AML-193 (cell line): ENCODE measurements at places on chromosomes 16 and 17.
A peak's percentile ranks its signal among the peaks of the same experiment; 100 is the strongest.

- no peak for DNase-seq
Observed at GRCh38 chr16:17777408-17777863, 306.7 kb upstream of the XYLT1 start.

DNA sequence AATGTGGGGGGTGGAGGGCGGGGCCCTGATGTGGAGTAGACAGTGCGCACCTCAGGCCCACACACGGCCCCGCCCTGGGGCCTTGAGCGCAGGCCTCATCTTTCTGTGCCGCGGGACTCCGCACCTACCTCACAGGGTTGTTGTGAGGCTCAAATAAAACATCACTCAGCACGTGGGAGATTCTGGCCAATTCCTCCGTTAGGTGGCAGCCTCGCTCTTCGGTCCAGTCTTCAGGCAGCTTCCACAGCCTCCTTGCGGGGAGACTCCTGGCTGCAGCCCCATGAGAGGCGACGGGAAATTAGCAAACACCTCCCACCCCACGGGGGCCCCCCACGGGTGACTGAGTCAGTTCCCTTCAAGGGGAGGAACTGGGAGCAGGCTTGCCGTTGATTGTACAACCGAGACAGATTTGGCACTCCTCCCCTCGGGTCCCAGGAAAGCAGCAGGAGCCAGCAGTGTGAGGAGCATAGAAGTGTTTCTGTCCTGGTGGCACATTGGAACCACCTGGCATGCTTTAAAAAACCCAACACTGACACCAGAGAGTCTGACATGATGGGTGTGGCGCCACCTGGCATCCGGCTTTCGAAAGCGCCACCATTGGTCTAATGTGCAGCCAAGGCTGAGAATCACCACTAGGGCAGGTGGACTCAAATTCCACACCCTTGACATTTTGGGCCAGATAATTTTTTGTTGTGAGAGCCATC is 7.6 kb downstream of the MRM1 start:
- peak; percentile 35 for DNase-seq

DNA sequence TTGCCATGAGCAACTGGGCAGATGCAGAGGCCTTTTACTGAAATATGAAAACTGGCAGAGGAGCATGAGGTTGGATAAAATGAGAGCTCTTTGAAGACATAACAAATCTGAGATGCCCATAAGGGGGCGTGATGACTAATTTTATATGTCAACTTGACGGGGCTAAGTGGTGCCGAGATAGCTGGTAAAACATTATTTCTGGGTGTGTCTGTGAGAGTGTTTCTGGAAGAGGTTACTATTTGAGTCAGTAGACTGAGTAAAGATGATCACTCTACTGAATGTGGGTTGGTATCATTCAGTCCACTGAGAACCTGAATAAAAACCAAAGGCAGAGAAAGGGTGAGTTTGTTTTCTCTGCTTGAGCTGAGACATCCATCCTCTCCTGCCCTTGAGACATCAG is 454.2 kb downstream of the NPIPA7 start:
- no peak for DNase-seq

GRCh38 chr17:83124871-83125514 is 45.6 kb downstream of the METRNL start:
- DNase-seq: no peak

- no peak for DNase-seq
Observed at GRCh38 chr17:61534414-61534813, 56.6 kb downstream of the NACA2 start.

- no peak for DNase-seq
Observed at GRCh38 chr17:30405161-30405560, 26.4 kb downstream of the CPD start.

DNA sequence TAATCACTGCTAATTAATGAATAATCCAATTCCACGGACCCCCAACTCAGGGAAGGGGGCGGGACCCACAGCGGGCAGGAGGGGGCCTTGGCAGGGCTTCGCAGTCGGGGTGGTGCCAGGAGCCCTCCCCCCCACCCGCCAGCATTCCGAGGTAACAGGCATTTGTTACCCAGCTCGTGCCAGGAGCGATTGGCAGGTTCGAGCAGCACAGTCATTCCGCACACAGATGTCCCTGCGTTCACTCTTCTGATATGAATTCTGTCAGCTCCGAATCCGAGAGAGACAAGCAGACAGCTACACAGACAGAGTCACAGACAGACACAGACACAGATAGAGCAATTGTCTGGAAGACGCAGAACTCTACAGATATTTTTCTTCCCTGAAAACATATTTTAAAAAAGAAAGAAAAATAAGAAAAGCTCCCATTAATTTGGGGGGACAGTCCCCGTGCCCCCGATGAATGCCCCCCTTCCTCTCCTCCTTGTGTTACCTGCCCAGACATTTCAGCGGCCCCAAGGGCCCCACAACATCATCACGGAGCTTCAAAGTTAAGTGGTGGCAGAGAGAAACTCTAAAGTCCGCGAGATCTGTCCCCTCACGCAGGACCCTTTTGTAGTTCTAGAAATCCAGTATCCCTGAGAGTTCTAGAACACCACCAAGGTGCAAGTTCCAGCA is 10.2 kb downstream of the NEUROD2 start:
- no peak for DNase-seq

DNA sequence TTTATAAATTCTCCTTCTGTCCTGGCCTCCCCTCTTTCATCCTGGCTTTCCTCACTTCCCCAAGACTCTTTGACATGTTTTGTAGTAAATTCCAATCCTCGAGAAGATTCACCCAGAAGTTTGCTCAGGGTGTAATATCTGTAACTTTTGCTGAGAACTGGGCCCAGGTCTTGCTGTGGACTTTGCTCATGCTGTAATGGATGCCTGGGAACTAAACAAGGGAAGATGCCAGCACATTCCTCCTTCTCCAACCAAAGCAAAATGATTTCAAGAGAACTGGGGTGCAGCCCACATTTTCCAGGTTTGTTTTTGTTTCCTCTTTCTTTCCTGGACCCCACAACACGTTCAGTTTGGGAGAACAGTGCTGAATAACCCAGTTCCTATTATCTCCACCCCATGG is 6.6 kb upstream of the SALL1 start:
- DNase-seq: no peak

GRCh38 chr16:71440669-71441347 is 1.0 kb downstream of the TLE7 start:
- DNase-seq: no peak

- no peak for DNase-seq
Observed at GRCh38 chr17:80997424-80998117, 5.9 kb downstream of the CHMP6 start.

- no peak for DNase-seq
Observed at GRCh38 chr16:26269673-26270072, 577.9 kb downstream of the HS3ST4 start.

GRCh38 chr16:78669994-78670393 is 570.5 kb downstream of the WWOX start:
- no peak for DNase-seq

DNA sequence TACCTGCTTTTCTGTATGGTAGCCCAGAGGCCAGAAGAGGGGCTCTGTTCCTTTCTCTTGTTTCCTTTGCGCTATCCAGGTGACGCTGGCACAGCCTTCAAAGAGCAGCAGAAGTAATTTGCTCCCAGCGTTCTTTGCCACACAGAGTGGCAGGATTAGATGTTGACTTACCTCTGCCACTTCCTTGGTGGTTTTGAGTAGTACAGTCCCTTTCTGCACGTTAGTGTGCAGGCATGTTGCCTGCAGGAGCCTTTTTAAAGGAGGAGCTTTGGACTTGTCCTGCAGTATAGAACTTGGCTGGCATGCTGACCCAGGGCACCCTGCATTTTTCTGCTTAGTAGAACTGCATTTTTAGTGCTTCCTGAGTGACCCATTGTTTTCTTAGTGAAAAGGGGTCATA is at the start of gene ABCC11:
ABCC11 (minus strand) TSS at position 229 of the 400 bp plus-strand sequence. CDS start 15,618 bp downstream, outside the sequence.
- no peak for DNase-seq

DNA sequence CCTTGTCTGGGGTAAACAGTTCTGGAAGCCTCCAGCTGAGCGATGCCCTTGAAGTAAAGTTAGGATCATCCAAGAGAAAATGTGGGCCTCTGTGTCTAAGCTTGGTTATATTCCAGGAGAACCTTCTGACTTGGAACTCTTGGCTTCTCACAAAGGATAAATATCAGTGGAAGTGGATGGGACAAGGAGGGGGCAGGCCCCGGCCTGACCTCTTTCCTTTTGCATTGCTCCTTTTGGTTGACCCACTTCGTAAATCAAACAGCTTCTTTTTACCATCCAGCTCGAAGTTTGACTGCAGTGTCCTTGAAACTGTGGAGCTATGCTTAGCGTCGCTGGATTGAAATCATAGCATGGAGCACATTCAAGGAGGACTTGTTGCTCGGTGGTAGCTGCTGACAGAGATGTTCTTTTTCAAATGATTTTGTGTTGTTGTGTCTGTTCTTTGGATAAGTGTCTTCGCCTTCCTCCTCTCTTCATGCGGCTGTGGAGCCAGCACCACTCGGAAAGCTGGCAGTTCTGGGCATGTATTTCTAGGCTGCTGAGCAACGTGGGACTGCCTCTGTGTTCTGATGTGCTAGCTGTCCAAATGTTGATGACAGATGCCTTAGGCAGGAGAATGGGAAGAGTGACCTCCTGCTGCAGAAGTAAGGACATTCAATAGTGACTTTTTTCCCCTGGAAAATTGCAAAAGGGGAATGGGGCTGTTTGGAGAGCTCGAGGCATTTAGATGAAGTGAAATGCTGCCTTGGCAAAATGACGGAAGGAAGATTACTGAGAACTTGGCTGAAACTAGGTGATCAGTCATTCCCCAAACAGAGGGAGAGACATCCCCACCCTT is 4.5 kb downstream of the MINK1 start:
- DNase-seq: no peak

GRCh38 chr17:78992542-78993212 is 13.0 kb upstream of the LGALS3BP start:
- no peak for DNase-seq

- DNase-seq: no peak
Observed at GRCh38 chr17:12686486-12686885, 20.8 kb downstream of the MYOCD start.

DNA sequence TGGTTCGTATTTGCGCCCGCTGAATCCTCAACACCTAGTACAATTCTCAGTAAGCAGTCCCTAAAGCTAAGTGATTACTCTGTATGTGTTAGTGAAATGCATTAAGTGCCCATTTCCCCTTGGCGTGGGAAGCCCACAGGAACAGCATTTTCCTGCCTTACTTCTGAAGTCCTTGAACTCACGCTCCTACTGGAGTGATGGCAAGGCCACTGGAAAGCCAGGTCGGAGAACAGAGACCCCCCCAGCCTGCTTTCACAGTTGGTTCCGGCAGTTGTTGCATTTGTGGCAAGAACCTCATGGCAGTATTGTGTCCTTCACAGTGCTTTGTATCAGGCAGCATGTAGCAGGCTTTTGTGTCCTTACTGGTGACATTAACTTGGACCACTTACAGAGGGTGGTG is 340.7 kb downstream of the CDH13 start:
- DNase-seq: no peak

DNA sequence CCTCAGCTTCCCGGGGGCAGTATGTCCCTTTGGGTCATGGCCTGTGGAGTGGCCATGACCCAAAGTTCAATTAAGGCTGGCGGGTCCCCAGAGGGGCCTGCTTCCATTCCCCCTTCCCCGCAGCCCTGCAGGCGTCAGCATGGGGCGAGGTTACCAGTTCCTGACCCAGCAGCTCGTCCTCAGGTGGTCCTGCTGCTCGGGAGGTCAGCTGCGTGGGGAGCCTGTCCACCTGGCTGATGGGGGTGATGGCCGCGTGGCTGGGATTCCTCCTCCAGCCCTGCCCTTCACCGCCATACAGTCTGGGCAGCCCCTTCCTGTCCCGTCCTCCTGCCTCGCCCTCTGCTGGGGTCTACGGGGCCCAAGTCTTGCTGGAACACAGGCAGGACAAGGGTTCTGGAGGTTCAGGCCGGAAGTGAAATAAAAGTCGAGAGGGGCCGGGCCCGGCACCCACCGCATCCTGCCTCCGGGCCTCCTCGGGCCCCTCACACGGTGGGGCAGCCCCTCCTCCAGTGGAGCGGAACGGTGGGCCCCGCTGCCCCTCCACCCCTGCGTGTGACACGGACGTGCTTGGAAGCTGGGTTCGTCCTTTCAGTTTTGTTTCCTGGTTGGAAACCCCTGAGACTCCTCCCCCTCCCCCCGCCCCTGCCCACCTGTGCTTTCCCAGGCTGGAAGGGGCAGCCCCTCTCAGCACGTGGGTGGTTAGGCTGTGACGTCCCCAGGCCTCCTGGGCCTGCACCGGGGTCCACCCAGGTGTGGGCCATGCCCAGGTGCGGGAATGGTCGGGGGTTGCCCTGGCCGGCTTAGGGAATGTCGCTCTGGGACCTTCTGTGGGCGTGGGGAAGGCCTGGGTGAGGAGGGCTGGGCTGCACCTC is 6.8 kb downstream of the UBALD2 start:
- DNase-seq: no peak

DNA sequence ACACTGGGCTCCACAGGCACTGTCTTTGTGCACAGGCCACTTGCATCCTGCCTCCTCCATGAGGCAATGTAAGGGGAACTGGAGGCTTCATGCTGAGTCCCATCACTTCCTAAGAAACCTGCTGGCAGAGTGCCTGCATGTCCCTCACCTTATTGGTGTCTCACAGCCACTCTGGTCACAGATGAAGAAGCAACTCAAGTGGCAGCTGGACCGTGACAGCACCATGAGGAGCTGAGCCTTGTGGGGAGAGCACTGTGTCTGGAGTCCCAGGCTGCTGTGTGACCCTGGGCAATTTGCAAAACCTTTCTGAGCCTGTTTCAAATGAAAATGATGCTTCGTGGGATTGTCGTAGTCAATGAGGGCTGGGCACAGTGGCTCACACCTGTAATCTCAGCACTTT is 19.5 kb downstream of the ANKRD40 start:
- no peak for DNase-seq

GRCh38 chr16:84611041-84611440 is 6.8 kb downstream of the COTL1 start:
- DNase-seq: no peak

- no peak for DNase-seq
Observed at GRCh38 chr16:82773018-82773417, 146.2 kb downstream of the CDH13 start.

DNA sequence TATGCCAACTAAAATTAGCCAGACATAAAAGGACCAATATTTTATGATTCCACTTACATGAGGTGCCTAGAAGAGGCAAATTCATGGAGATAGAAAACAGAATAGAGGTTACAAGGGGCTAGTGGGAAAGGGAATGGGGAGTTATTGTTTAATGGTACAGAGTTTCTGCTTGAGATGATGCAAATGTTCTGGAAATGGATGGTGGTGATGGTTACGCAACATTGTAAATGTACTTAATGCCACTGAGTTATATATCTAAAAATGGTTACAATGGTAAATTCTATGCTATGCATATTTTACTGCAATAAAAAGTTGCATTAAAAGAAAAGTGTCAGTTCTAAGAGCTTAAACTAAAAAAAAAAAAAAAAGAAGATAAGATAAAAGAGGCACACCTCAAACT is 17.9 kb downstream of the MT1X start:
- DNase-seq: no peak

DNA sequence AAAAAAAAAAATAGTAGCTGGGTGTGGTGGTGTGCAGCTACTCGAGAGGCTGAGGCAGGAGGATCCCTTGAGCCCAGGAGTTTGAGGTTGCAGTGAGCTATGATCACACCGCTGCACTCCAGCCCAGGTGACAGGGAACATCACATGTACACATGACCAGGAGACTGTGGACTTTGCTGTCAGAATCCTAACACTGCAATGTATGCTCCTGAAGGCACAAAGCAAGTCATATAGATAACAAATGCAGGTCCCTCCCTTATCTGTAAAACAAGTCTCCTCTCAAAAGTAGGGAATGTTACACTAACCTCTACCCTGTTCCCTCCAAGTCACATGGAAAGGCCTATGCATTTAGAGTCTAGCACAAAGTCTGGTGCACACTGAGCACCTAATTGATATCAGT is 48.5 kb downstream of the ARHGAP17 start:
- DNase-seq: no peak
